ENCODE measurements at places on chromosomes 3 and 15.

GRCh38 chr15:45274636-45275380 lies 22.8 kb downstream of the SLC28A2 start:
- no peak for DNase-seq

DNA sequence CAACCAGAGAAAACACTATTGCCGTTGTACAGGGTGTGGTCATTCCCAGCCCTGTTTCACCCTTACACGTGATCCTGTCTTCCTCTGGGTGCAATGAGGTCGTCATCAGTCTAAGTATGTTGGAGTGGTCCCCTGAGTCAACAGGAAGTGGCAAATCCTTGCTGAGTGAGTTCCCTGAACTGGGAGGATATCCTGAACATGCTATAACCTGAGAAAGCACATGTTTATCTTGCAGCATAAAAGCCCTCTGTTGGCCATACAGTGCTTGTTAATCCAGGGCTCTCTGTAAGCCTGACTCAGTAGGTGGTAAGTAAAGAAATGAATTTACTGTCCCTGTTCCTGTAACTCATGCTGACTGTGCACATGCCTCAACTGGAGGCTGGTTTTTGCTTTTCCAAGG lies 477.8 kb upstream of the RGMA start:
- no peak for DNase-seq

- no peak for DNase-seq
Observed at GRCh38 chr3:45606991-45607712, 12.6 kb downstream of the LIMD1 start.

- no peak for DNase-seq
Observed at GRCh38 chr3:9916346-9916733, 558 bp upstream of the IL17RC start.

- DNase-seq, result no peak
Observed at GRCh38 chr3:66797889-66798560, 200.1 kb upstream of the KBTBD8 start.

Data from activated T-cell treated with anti-CD3 and anti-CD28 coated beads for 48 hours (primary cell).